ENCODE measurements at places on chromosomes 4 and X.
A peak's percentile ranks its signal among the peaks of the same experiment; 100 is the strongest.

DNA sequence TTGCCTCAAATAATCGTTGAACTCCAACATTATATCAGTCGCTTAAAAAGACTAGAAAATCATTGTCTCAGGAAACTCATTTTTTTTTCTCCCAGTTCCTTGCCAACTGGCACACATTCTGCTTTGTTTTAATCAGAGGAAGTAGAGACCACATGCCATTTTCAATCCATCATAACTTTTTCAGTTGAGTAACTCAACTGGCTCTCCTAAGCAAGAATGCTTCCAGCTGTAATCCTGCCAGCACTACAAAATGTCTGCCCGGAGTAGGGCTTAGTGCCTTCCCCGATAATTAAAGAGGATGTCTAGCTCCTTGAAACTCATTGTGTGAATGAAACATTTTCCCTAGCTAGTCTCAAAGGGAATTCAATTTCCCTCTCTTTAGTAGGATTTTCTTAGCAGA, 33.0 kb downstream of the FREM3 start:
- DNase-seq: no peak

GRCh38 chr4:35912174-35912573, 332.1 kb downstream of the ARAP2 start:
- no peak for DNase-seq

DNA sequence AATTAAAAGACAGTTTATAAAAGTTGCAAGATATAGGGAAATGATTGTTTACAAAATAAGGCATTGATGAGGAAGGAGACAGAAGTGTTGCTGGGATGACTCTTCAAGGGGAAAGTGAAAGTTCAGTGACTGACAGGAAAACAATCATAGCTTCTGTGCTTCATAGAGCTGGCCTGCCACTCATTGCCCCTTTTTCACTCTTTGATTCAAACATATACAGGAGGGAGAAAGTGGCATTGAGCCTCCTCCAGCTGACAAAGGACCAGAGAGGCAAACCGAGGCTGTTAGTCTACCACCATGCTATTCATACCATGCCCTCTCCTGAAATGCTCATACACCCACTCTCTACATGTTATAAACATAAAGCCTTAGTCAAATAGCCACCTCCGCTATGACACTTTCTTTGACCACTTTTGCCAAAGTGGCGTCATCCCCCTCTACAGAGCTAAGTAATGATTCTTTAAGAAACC, 79.2 kb upstream of the ATOH1 start:
- DNase-seq: no peak

- no peak for DNase-seq
Observed at GRCh38 chr4:109171070-109171469, 131.4 kb downstream of the COL25A1 start.

- no peak for DNase-seq
Observed at GRCh38 chrX:118423558-118423957, 72.1 kb upstream of the DOCK11 start.

- DNase-seq: peak; percentile 61
Observed at GRCh38 chrX:15749642-15750610, 11.9 kb downstream of the CA5B start.

GRCh38 chrX:111041018-111041462, 55.0 kb upstream of the PAK3 start:
- DNase-seq: peak; percentile 39

DNA sequence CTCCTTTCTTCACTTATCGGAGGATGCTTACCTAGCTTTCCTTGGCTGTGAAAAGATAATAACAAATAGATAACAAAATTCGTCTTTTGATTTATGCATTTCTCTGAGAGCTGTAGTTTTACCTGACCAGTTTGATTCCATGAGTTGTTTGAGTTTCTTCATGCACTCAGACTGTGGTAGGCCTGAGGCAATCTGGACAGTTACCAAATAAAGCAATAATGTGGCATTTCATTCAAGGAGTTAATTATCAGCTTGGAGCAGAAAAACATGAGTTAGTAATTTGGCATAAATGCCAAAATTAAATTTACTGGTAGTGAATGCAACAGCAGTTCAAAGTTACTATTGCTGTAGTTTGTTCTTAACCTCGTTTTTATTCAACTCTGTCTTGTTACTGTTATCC, 53.5 kb downstream of the FABP2 start:
- no peak for DNase-seq

DNA sequence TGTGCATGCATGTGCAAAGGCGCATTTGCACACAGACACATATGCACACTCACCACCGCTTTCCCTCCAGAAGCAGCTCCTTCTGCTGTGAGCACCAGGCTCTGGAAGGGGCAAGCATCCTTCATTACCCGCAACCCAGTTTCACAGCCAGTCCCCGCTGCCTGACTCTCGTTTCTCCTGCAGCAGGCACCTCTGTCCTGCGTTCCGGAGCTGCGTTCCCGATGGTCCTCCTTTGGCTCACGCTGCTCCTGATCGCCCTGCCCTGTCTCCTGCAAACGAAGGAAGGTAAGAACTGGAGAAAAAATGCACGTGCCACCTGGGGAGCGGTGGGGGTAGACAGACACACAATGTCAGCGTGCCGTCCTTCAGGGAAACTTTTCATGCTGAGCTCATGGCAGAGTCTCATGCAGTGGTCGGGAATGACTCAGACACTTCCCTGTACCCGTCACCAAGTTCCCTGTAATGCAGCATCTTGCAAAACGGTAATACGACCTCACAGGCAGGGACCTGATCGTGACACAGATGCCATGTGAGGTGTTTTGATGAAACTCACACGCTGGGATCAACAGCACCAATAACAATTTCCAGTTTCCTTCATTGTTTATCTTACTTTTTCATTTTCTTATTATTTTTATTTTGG, 5.1 kb downstream of the IL3RA start:
- no peak for DNase-seq

GRCh38 chr4:154709550-154709949, 34.2 kb upstream of the LRAT start:
- no peak for DNase-seq

DNA sequence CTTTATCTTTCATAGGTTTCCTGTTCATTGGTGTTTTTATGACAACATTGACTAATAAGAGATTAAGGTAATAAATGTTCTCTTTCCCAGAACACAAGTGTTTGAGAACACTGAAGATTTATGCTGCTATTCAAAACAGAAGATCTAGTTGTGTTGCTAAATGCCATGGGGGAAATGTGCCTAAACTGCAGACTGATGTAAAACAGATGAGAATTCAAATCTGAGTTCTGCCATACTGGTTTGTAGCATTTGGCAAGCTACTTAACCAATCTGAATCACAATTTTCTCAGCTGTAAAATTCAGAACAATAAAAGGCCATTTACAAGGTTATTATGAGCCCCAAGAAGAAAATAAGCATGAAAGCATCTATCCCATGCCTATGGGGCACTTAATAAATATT, 2.3 kb downstream of the SLC10A6 start:
- DNase-seq: no peak

DNA sequence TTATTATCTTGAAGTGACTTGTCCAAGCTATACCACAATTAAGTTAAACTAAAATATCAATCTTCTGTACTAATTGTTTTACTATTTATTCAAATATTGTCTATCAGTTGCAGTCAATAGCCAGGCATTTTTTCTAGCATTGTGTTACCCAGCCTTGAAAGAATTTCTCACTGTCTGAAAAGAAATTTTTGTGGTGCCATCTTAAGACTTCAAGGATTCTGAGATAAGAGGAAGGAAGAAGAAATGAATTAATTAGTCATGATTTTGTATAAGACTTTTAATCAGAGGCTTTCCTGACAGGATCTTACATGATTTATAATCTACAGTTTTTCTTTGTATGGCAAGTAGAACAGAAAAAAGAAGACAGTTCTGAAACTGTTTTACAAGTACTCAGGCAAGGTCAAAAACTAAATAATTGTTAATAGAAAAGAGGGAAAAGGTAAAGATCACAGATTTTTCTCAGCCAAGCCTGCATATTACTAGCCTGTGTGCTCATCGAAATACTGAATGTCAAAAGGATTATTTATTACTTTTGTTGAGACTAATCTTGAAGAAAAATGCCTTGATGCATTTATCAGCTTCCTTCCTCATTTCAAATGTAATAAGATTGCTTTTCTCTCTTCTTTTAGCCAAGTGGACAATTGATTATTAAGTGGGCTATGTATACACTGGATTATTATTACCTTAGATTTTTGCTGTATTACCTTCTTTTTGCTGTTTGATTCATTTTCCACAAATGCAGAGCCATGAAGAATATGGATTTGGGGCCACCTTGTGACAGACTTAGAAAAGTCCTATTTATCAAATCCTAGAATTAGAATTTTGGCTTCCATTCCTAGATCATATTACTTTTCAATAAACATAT, 53.8 kb downstream of the CXCL1 start:
- no peak for DNase-seq

GRCh38 chr4:5959211-5959982, 58.8 kb downstream of the C4orf50 start:
- DNase-seq: no peak

DNA sequence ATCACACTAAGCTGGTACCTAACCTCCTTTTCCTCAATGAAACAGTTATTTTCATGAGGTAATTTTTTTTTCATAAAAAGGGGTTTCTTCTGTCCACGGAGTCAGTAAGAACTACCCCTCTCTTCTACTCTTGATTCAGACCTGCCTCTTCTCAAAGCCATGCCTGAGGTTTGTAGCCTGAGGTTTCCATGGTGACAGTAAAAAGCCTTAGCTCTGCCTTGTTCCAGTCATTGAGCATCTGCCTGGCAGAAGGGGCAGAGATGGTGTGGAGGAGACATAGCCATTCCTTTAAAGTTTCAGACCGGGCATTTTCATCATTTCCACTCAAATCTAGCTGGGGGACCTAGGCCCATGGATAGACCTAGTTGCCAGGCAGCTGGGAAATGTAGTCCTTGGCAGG, 135.5 kb downstream of the REPS2 start:
- no peak for DNase-seq

DNA sequence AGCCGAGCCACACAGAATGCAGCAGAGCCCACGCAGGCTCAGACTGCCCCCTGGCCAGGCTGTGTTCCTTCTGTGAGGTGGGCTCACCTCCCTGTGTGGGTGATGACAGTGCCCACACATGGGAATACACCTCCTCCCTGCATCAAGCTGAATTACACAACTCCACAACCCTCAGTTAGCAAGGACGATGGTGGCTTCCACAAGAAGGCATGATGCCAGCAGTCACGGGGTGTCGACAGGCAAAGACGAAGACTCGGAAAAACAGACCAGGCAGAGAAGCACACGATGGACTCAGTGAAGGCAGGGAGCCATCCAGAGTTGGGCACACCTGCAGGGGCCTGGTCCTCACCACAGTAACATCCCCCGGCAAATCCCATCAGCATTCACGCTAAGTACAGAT, 12.1 kb downstream of the LETM1 start:
- DNase-seq: no peak

DNA sequence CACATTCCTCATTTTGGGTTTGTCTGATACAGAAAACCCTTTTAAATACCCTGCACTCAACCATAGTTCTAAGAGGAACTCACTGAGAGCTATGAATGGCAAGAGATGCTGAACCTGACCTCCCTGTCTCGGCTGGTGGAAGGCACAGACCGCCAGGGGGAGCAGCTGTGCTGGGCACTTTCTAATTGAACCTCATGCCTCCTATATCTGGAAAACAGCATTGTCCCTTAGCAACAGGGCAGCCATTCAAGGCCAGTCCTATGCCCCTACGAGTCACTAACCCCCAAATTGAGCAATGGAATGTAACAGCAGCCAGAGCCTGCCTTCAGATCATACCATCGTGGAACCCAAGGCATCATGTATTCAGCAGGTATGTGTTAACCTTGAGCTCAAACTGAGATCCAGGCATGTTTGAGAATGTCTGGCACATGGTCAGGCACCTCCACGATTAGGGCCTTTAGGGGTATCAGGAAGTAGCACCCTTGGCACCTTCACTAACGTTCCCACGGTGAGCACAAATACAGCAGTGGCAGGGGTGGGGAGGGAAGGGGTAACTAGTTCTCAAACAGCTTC, 5.1 kb downstream of the USP27X start:
- peak; percentile 45 for DNase-seq

DNA sequence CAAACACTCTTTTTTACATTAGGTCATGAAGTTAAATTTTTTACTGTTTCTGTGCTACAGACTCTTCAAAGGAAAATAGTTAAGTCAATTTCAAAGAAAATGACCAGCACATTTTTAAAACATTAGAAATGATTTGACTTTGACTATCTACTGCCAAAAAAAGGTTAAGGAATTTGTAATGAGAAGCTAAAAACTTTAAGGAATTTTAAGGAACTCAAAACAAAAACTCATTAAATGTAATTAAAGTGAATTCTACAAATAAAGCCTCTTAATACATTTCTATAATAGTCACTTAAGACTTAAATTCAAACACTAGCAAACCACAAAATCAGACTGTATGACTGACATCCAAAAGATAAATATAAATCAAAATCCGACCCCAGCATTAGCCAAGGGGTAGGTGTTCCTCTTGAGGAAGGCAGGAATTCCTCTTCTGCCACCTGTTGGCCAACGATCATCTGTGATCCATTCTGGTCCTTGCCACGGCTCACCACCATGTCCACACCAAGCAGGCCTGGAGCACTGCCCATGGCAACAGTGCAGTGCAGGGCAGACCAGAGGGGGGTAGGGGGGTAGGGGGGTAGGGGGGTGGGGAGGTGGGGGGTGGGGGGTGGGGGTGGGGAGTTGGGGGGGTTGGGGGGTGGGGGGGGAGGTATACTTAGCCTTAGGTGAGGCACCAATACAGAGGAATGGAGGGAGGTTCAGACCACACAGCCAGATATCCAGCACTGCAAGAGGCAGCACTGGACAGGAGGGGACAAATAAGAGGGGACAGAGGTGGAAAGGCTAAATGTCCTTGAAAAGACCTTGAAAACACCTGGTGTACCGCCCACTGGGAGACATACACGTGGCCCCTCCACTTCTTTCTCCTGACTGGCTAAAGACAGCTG, 287.4 kb downstream of the CHIC1 start:
- no peak for DNase-seq

DNA sequence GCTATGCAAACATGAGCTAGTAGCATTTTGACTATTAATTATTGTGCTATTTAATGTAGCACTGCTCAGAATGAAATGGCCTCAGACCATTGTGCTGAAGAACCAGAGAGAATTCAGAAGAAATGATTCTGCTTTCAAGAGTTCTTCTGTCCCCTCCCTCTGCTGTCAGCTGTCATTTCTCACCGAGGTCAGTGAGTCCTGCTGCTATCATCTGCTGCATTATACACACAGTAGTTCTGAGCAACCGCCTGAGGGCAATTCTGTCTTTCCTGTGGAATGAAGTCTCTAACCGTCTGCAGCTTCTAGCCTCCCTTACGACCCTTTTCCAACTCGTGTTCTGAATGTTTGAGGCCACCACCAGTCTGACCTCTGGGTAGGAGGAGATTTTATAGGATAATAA, 249.4 kb downstream of the HNRNPD start:
- no peak for DNase-seq

DNA sequence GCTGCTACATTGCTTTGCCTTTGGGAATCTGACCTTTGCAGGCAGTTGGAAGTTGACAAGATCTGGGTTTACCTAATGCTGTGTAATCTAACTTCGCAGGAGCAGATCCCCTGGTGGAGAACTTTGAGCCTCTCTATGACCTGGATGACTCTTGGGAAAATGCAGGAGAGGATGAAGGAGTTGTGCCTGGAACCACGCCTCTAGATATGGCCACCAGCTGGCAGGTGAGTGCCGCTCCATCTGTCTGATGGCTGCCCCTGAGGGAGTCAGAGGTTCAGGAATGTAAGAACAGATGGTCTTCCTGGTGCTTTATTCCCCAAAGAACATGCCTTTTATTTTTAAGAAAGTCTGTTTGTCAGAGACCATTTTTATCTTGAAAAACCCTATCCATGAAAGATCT, 109.3 kb downstream of the NFKB1 start:
- DNase-seq: no peak
